ENCODE measurements at places on chromosomes 5 and 9. TPM values are rescaled to one million over a fixed set of nuclear protein-coding genes. Genes with fewer than 3 reads are reported as not detected.

Gene BARHL1
- total RNA-seq: not detected

- no peaks in the 10 kb centered on the region for H3K27me3 ChIP-seq
- DNase-seq: no peak
- no peak overlapping the region for H3K4me3 ChIP-seq
- H3K27ac ChIP-seq: no peak overlapping the region
- H3K4me1 ChIP-seq: peaks cover 28% of the 10 kb centered on the region
- peaks cover 45% of the 10 kb centered on the region for H3K36me3 ChIP-seq
Observed at GRCh38 chr9:99066571-99066970, 38.3 kb upstream of the TGFBR1 start.

DNA sequence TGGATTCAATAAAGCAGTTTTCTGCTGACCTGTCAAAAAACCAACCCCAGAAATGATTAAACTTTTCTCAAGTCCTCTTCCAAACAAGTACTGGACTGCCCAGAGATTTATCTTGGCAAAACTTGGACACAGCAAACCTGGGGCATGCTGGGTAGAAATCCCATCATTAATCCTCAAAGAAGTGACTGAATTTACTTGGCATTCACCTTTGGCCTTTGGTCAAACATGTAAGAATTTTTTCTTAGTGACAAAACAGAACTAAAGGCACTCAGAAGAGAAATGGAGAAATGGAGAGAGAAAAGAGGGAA, 248.6 kb upstream of the NREP start:
- H3K36me3 ChIP-seq: no peaks in the 10 kb centered on the region
- no peaks in the 10 kb centered on the region for H3K27me3 ChIP-seq
- H3K4me3 ChIP-seq: no peak overlapping the region
- peaks cover 3% of the 10 kb centered on the region for H3K4me1 ChIP-seq
- no peak for DNase-seq
- H3K27ac ChIP-seq: no peak overlapping the region

- no peak for DNase-seq
- H3K27me3 ChIP-seq: no peaks in the 10 kb centered on the region
- no peaks in the 10 kb centered on the region for H3K36me3 ChIP-seq
- no peaks in the 10 kb centered on the region for H3K4me1 ChIP-seq
Observed at GRCh38 chr9:11319538-11319937, 706.7 kb upstream of the PTPRD start.

GRCh38 chr9:107737987-107738743, 248.6 kb upstream of the KLF4 start:
- H3K4me3 ChIP-seq: no peak overlapping the region
- H3K27me3 ChIP-seq: no peaks in the 10 kb centered on the region
- H3K4me1 ChIP-seq: peaks cover 50% of the 10 kb centered on the region

Gene ZNF879
- total RNA-seq: 6.4 TPM

DNA sequence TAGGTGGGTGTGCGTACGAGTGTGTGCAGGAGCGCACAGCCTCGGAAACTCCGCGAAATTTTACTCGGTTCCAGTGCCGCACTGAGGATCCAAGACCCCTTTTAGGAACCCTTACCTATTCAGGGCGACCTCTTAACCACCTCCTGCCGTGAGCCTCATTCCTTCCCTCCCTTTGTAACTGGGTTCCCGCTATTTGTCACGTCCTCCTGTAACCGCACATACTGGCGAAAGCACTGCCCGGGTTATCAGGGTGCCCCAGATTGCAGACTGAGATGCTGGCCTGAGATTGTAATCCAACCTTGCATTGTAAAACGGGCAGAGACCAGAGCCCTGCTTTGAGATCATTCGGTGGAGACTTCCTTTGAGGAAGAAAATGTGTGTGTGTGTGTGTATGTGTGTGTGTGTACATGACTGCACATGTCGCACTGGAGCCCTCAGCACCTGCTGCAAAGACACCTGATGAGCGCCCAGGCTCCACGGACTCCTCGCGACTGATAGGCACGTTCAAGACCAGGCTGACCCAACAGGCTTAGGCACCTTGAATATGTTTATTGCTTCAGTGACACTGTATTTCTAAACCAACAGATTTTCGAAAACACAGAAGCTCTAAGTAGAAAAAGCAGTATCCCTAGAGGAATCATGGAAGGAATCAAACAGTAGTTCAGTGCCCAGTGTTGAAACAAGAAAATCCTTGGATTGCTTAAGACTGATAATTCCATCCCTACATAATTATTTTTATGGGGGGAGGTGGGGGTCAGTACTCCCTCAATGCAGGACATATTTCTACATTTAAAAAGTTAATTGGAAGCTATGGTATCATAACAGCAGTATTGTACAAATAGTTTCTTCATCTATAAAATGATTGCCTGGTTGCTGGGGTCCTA, 86.5 kb upstream of the TNFAIP8 start:
- peak overlapping the region; percentile 97 for H3K27ac ChIP-seq
- H3K4me3 ChIP-seq: peak overlapping the region; percentile 96
- H3K36me3 ChIP-seq: no peaks in the 10 kb centered on the region
- peaks cover 59% of the 10 kb centered on the region for H3K4me1 ChIP-seq

DNA sequence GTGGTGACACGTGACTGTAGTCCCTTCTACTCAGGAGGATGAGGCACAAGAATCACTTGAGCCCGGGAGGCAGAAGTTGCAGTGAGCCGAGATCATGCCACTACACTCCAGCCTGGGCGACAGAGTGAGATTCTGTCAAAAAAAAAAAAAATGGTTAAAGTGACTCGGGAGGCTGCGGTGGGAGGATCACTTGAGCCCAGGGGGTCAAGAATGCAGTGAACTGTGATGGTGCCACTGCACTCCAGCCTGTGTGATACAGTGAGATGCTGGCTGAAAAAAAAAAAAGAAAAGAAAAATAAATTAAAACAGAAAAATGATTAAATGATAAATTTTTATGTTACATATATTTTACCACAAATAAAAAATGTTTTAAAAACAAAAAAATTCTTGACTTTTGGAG, 51.9 kb downstream of the KLF4 start:
- no peaks in the 10 kb centered on the region for H3K27me3 ChIP-seq
- no peak overlapping the region for H3K27ac ChIP-seq
- no peak for DNase-seq

GRCh38 chr5:2326601-2327000, 424.9 kb downstream of the IRX2 start:
- H3K4me1 ChIP-seq: no peaks in the 10 kb centered on the region
- no peak for DNase-seq
- no peak overlapping the region for H3K4me3 ChIP-seq
- peaks cover 58% of the 10 kb centered on the region for H3K27me3 ChIP-seq

DNA sequence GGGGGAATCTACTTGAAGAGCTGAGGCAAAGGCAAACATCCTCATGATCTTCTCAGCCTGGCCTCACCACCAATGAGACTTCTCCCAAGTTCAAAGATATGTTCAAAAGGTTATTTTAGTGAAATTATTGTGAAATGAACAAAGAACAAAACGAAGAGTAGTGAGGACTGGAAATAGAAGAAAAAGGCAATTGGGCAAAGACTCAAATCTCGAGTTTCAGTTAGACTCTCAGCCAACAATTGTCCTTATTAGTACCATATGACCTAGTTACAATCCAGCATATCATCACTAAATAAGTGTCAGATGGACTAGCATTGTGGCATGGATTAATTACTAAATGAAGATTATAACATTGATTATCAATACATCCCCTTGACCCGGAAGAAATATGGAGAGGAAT, 9.0 kb downstream of the ZNF474 start:
- no peak overlapping the region for H3K27ac ChIP-seq
- H3K4me1 ChIP-seq: no peaks in the 10 kb centered on the region
- no peak overlapping the region for H3K4me3 ChIP-seq
- H3K27me3 ChIP-seq: no peaks in the 10 kb centered on the region

GRCh38 chr5:90881626-90882150, 323.1 kb downstream of the ADGRV1 start:
- peaks cover 11% of the 10 kb centered on the region for H3K4me1 ChIP-seq
- no peak overlapping the region for H3K4me3 ChIP-seq
- no peak overlapping the region for H3K27ac ChIP-seq
- no peaks in the 10 kb centered on the region for H3K27me3 ChIP-seq

Measured in left ventricle myocardium inferior (tissue), 1 donor.